K562 (cell line): ENCODE measurements at places on chromosomes 3 and 15.

- no peaks in the 10 kb centered on the region for H3K36me3 ChIP-seq
- H3K27ac ChIP-seq = no peak overlapping the region
- no peaks in the 10 kb centered on the region for H3K27me3 ChIP-seq
- no peak overlapping the region for H3K4me3 ChIP-seq
These were observed 361.5 kb upstream of the KCNH8 start for GRCh38 chr3:18786650-18787323.

GRCh38 chr3:197746801-197747237 is 2.9 kb upstream of the FYTTD1 start:
- no peaks in the 10 kb centered on the region for H3K27me3 ChIP-seq
- DNase-seq = no peak
- H3K4me3 ChIP-seq = no peak overlapping the region
- H3K36me3 ChIP-seq = no peaks in the 10 kb centered on the region
- H3K27ac ChIP-seq = peak overlapping the region; percentile 35; the same call in 1 of the 3 replicates
- H3K4me1 ChIP-seq = peaks cover 27% of the 10 kb centered on the region

- H3K27me3 ChIP-seq = no peaks in the 10 kb centered on the region
- H3K27ac ChIP-seq = no peak overlapping the region
- peaks cover 13% of the 10 kb centered on the region; the same call in 2 of the 3 replicates for H3K36me3 ChIP-seq
- no peak overlapping the region for H3K4me3 ChIP-seq
These were observed 12.4 kb downstream of the GYG1 start for GRCh38 chr3:149003653-149004305.

DNA sequence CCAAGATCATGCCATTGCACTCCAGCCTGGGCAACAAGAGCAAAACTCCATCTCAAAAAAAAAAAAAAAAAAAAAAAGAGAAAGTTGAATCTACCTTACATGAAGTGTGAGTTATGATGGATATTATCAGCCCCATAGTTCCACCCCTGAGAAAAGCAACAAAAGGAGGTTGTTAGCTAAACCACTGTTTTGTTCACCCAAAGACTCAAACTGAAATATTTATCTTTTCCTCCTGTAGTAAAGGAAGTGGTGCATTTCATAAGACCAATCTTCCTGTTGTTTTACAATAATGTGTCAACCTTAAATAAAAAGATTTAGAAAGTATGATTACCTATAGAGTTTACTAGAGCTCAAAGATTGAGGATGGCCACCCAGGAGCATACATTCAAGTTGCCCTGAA is 18.7 kb upstream of the TRMT10C start:
- H3K27ac ChIP-seq = no peak overlapping the region
- H3K4me1 ChIP-seq = no peaks in the 10 kb centered on the region; the same call in 1 of the 3 replicates
- no peaks in the 10 kb centered on the region for H3K27me3 ChIP-seq

GRCh38 chr3:177108648-177109047 is 88.6 kb downstream of the TBL1XR1 start:
- no peak for DNase-seq
- H3K27ac ChIP-seq = no peak overlapping the region
- no peak overlapping the region for H3K4me3 ChIP-seq

- H3K27ac ChIP-seq = peak within 1 kb of the TSS; percentile 94
- no peak for DNase-seq
- peak within 1 kb of the TSS; percentile 60 for H3K4me3 ChIP-seq
- H3K4me1 ChIP-seq = peaks cover 24% of the 10 kb centered on the region
These were observed at the start of gene EPM2AIP1 for GRCh38 chr3:36992806-36993325. TSS of gene EPM2AIP1 (minus strand) at chr3:36993131. CDS start at chr3:36993077, 54 bp downstream.

DNA sequence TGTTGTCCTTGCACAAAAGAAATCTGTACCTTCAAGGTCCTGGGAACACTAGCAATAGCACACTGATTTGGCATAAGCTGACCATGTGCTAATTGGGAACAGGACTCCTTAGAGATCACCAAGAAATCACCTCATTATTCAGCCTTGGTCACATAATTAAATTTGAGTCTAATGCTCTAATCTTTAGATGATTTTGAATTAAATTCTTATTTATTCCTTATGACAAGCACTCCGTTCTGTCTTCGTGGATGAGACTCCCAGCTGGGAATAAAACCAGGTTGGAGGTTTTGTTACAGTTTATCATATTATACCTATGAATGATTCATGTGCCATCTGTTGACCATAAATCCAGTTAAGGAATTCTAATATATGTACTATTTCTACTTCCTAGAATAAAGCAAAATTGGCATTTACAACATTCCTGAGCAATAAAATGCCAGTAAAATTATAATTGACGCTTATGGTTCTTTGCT is 162.2 kb downstream of the MYRIP start:
- H3K36me3 ChIP-seq = no peaks in the 10 kb centered on the region
- DNase-seq = no peak
- no peak overlapping the region for H3K4me3 ChIP-seq
- no peak overlapping the region for H3K27ac ChIP-seq

- H3K4me3 ChIP-seq = no peak overlapping the region
- peaks cover 21% of the 10 kb centered on the region for H3K4me1 ChIP-seq
- no peak overlapping the region for H3K27ac ChIP-seq
- peak; percentile 52 for DNase-seq
- H3K27me3 ChIP-seq = no peaks in the 10 kb centered on the region
These were observed 7.2 kb downstream of the LIPC start for GRCh38 chr15:58438956-58439355.

GRCh38 chr3:151816091-151816604 is 2.2 kb downstream of the AADAC start:
- no peaks in the 10 kb centered on the region for H3K36me3 ChIP-seq
- DNase-seq = peak; percentile 9
- H3K4me3 ChIP-seq = no peak overlapping the region
- H3K27me3 ChIP-seq = no peaks in the 10 kb centered on the region
- no peak overlapping the region for H3K27ac ChIP-seq

DNA sequence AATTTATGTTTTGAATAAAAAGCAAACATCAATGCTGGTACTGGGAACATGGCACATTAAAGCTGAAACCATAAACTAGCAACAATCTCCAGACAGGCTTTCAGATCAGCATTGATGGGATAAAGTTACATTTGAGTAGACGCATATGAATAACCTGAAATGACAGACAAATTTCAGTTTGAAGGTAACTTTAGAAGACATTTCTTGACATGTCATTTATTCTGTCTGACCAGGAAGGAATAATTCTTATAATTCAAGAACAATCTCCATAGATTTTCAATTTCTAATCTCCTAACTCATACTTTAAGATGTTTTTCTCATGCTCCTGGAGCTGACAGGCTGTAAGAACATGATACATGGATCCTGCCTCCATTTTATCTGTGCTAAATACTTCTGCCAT is 69.8 kb downstream of the PLCH1 start:
- no peaks in the 10 kb centered on the region for H3K36me3 ChIP-seq
- no peak for DNase-seq
- H3K4me1 ChIP-seq = no peaks in the 10 kb centered on the region
- H3K27ac ChIP-seq = no peak overlapping the region

DNA sequence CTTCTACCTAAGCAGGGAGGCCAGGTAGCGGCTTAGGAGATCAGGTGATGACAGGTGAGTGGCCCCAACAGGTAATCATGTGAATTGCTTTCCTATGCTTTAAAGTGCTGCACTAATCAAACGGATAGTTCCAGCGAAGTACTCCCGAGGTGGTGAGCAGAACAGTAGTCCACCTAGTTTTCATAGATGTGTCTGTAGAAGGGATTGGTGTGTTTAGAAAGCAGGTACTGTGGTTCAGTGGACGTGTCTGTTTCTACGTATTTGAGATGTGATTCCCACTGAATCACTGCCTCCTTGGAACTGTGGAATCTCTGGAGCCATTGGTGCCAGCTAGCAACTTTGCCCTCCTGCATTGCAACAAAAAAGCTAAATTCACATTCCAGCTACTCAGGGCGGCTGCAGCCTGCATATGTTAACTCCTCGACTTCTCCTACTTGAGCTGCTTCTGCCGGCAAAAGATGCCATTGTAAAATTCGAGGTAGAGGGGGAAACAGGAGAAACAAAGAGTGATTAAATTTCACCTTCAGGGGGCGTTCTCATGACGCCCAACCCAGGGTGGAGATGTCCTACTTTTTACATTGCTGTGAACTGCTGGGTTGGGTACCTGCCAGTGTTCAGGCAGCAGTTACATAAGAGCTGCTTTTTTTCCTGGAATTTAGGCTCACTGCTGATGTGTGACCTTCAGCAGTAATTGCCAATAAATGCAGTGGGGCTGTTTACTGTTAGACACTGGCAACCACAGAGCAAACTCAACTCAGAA is 227.3 kb downstream of the ITPR1 start:
- peaks cover 20% of the 10 kb centered on the region for H3K4me1 ChIP-seq
- peak; percentile 77 for DNase-seq

- no peak overlapping the region for H3K4me3 ChIP-seq
- no peak for DNase-seq
- no peak overlapping the region for H3K27ac ChIP-seq
- H3K27me3 ChIP-seq = no peaks in the 10 kb centered on the region
- H3K36me3 ChIP-seq = no peaks in the 10 kb centered on the region
These were observed 2.1 kb downstream of the USP50 start for GRCh38 chr15:50544368-50544767.
